ENCODE measurements at places on chromosomes 13 and 19. TPM values are rescaled to one million over a fixed set of nuclear protein-coding genes. Genes with fewer than 3 reads are reported as not detected.

Gene ZNF226
- 25.0 TPM for total RNA-seq

DNA sequence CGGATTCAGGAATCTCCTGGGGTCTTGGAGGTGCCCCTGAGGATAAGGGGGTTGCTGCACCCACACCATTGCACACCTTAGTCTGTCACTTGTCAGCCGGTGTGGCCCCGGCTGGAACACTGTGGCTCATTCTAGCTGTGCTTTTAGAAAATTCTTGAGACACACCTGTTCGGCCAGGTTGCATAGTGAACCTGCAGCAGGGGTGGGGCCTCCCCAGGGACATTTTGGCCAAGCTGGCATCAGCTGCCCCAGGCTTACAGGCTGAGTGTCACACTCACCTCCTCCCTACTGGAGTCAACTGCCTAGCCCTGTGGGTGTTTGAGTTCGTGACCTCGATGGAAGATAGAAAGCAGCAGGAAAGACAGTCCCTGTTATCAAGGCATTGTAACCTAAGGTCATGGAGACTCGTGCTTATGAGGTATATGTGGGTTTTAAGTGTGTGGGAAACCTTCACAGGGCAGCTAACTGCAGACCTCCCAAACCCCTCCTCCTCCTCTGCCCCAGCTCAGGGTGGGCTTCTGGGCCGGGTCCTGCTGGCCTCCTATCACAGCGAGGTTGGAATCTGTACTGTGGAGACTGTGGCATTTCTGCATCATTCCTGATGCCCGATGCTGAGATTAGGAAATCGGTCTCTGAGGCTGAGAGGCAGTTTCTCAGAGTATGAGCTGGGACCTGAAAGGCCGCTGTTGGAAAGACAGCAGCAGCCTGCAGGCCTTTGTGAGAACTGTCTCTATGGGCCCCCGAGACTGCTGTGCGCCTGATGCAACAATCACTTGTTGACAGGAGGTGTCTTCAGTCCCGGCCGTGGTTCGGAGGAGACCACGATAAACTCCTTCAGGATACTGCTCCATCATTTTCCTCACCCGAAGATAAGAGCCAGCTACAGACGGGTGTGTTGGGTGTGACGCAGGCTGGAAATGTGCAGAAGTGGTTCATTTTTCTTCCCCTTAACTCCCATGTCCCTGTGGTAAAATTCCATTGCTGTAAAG, 72.2 kb downstream of the ATP11A start:
- no peak overlapping the region for H3K4me3 ChIP-seq
- no peaks in the 10 kb centered on the region for H3K4me1 ChIP-seq
- no peaks in the 10 kb centered on the region for H3K36me3 ChIP-seq
- H3K27me3 ChIP-seq = no peaks in the 10 kb centered on the region

GRCh38 chr13:33997574-33997973, 179.6 kb downstream of the RFC3 start:
- no peaks in the 10 kb centered on the region for H3K36me3 ChIP-seq
- no peaks in the 10 kb centered on the region for H3K27me3 ChIP-seq
- H3K4me1 ChIP-seq = no peaks in the 10 kb centered on the region
- no peak overlapping the region for H3K4me3 ChIP-seq
- no peak overlapping the region for H3K27ac ChIP-seq
- no peak for DNase-seq

DNA sequence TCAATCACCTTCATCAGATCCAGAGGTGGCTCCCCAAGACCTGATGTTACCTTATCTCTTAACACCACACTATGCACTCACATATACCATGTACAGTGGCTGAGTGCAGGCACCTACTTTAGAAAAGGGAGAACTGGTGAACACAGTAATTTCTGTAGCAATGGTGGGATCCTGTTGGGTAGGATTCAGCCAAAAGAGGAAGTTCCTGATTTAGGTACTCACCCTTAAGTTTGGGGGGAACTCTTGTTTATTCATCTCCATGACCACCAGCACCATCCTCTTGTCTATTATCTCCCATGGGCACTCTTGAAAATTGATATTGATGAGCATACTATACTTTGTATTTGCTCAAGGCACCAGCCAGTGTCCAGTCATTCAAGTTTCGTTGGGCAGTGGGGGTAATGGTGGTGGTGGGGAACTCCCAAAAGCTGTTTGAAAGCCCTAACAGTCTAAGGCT, 324.4 kb downstream of the LMO7 start:
- no peaks in the 10 kb centered on the region for H3K4me1 ChIP-seq
- no peaks in the 10 kb centered on the region for H3K27me3 ChIP-seq
- H3K36me3 ChIP-seq = no peaks in the 10 kb centered on the region
- no peak overlapping the region for H3K4me3 ChIP-seq

Measured in Calu3 (cell line).